ENCODE measurements at places on chromosomes 4 and X.
A peak's percentile ranks its signal among the peaks of the same experiment; 100 is the strongest.

DNA sequence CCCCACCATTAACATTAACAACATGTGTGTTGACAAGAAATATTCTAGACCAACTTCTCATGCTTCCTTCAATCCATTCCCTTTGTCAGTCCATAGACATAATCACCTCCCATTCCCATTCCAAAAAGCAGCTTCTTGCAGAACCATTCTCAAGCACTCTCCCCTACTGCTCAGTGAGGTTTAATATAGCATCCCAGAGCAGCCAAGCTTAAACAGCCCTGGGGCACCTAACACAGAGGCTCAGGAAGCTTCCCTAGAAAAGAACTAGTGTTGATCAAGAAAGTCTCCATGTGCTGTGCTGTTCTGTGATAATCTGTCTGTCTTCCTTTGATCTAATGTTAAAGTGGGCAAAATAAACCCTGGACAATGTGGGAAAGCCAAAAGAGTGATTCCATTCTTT lies 174.2 kb upstream of the NOCT start:
- DNase-seq: no peak

GRCh38 chrX:72181178-72182125 lies at the start of gene PIN4:
TSS of gene PIN4 (plus strand) at chrX:72181757. CDS start at chrX:72181786, 29 bp downstream.
- peak; percentile 97 for DNase-seq

DNA sequence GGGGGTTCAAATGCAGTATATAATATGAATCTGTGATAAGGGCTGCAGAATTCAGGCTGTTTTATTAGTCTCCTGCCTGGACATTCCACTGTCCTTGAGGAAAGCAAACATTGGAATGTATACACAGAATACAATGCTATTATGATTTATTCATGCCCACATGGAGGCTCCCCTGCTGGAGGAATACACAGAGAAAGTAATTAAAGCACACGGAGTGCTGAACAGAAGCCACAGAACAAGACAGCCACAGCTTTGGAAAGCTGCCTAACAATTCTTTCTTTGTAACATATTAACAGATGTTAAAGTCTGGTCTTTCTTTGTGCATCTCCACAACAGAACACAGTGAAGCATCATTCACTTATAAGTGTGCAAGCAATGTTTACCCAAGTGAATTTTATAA lies 155.8 kb downstream of the ARAP2 start:
- DNase-seq: no peak

DNA sequence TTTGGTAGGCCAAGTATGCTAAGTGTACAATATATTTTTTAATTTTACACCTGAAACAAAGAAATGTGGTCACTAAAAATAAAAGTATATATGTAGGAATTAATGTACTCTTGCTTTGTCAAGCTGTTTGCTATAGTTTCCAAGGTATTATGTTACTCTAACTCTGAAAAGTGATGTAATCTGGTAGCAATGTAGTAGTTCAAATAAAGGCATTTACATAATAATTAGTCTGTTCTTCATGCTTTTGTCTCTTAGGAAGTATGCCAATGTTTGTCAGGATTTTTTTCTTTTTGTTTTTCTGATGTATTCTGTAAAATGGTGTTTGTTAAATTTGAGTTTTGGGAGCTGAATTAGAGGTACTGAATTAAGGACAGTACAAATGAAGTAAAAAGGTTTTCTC lies 89.5 kb downstream of the PLS3 start:
- DNase-seq: no peak

DNA sequence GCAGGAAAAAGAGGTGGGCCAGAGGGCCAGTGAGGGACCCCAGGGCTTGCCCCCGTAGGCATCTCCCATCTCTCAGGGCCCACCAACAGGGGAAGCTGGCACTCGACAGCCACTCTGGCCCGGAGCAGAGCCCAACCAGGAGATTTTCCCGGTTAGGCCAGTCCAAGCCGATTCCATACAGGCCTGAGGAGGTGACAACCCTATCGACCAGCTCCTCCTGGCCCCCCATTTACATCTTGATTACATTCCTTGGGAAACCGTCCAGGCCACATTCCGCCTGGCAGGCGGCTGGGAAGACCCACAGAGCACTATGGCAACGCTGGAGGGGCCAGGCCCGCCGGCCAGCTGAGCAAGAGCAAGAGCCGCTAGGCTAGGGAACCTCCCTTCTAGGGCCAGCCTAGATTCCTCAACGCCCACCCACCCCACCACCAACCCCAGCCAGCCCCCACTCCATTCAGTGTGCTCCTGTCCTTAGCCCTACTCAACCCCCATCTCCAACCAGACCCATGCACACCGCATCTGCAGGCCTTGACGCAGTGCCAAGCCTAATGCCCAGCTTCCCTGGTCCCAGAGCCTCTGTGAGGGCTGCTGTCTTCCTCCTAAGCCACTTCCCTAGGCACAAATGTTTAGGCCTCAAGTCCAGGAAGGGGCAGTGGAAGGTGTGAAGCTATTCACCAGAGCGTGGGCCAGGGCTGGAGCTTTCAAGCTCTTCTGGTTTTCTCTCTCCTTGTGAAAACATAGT lies 161.2 kb downstream of the EFNB1 start:
- DNase-seq: no peak

- no peak for DNase-seq
These were observed 48.9 kb upstream of the TMSB15B start for GRCh38 chrX:103913356-103914020.

DNA sequence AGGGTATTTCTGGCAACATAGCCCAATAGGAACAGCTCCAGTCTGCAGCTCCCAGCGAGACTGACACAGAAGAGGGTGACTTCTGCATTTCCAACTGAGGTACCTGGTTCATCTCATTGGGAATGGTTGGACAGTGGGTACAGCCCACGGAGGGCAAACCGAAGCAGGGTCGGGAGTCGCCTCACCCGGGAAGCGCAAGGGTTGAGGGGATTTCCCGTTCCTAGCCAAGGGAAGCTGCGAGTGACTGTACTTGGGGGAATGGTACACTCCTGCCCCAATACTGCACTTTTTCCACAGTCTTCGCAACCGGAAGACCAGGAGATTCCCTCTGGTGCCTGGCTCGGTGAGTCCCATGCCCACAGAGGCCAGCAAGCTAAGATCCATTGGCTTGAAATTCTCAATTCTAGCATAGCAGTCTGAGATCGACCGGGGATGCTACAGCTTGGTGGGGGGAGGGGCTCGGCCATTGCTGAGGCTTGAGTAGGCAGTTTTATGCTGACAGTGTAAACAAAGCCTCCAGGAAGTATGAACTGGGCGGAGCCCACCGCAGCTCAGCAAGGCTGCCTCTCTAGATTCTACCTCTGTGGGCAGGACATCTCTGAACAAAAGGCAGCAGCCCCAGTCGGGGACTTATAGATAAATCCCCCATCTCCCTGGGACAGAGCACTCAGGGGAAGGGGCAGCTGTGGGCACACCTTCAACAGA lies 14.0 kb upstream of the ADAD1 start:
- no peak for DNase-seq

GRCh38 chr4:61086979-61087378 lies 113.1 kb upstream of the ADGRL3 start:
- DNase-seq: no peak

DNA sequence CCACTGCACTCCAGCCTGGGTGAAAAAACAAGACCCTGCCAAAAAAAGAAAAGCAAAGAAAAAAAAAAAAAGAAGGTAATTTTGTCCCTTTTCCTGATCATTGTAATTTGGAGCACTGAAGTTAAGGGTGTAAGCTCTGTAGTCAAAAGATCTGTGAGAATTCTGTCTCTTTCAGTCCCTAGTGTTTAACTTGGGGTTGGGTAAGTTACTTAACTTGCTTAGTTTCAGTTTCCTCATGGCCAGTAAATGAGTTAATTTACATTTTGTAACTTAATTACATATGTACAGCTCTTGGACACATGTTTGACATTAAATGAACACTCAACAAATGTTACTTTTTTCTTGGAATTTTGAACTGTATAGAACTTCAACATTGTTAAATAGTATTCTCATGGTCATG lies 10.9 kb upstream of the UBE2K start:
- no peak for DNase-seq

DNA sequence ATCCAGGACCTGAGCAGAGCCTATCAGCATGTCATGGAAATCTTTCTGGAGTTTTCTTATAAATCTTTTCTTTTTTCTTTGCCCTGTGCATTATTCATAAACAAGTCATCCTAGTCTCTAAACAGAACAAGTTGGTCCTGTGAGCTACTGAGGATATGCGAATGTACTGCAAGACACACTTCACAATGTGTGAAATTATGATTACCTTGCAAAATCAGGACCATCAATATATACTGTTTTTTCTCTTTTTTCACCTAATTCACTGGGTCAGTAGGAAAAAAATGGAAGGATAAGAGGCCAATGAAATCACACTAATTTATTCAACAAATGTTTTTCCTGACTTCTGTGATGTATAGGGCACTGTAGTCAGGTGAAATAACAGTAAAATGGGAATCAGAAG lies 14.4 kb upstream of the SORBS2 start:
- no peak for DNase-seq

- DNase-seq: no peak
These were observed 50.0 kb upstream of the CLCN4 start for GRCh38 chrX:10106806-10107205.

DNA sequence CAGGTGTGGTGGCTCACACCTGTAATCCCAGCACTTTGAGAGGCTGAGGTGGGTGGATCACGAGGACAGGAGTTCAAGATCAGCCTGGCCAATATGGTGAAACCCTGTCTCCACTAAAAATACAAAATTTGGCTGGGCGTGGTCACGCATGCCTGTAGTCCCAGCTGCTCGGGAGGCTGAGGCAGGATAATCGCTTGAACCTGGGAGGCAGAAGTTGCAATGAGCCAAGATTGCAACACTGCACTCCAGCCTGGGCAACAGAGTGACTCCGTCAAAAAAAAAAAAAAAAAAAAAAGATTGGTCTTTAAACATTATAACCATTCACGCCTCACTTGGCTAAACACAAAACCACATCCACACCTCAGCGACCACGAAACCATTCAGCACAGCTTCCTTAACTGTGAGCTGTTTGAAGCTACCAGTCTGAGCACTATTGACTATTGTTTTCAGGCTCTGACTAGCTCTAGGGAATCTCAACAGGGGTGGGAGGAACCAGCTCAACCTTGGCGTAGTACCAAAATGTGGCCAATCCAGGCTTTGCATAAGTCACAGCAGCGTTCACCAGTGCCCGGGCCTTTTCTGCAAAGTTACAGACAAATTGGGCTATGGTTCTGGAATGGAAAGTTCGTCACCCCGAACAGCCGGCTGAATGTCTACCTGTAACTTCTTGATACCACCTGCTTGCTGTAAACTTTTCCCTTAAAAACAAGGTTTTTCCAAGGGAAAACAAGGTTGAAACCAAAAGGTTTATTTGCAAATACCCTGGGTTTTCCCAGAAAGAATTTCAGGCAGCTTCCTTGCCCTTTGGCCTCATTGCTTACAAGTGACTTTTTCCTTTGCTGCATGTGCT lies 73.6 kb upstream of the DHX15 start:
- no peak for DNase-seq

DNA sequence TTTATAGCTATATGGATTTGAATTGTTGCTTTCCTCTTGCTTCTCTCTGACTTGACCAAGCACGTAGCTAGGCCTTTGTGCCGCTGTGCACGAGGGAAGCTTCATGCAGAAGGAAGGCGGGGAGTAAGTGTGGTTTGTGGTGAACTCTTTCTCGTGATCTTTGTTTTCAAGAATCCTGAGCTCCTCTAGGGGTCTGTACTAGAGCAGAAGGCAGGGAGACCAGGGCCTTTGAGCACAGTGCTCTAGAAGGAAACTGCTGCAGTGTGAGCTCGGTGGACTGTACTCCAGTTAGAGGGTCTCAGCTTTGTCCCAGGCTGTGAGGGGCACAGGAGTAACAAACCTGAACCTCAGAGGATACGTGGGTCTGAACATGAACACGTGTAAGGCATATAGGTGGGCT lies 49.0 kb downstream of the AGA start:
- no peak for DNase-seq

DNA sequence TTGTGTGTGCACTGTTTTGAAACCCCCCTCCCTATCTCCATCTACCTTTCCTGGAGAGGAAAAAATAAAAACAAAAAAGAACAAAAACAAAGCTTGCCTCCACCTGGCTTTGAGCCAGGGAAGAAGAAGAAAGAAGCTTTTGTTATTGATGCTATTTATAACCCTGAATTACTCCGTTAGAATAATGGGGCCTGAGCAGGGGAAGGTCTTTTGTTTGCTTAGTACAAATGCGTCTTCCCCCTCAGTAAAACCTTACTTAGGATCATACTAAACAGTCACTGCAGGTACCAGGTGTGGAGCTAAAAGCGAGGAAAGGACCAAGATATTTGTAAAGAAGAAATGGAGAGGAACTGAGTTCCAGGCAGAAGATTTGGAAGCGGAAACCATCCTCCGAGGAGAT lies 352.1 kb downstream of the KCNIP4 start:
- no peak for DNase-seq

DNA sequence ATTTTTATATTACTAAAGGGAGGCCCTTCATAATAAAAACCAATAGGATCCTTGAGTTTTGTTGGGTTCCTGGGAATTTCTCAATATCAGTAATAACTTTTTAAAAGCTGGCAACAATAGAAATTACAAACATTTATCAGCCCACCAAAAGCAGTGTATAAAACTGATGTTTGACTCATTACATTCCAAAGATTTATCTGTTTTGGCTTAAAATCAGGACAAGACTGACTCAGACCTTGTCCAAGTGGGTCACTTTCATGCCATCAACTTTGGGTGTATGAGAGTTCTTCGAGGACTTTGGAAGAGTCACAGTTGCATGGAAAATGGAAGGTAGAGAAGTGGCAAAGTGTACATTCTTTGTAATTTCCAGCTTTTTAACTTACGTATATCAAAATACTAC lies 102.8 kb downstream of the FRMPD4 start:
- no peak for DNase-seq

DNA sequence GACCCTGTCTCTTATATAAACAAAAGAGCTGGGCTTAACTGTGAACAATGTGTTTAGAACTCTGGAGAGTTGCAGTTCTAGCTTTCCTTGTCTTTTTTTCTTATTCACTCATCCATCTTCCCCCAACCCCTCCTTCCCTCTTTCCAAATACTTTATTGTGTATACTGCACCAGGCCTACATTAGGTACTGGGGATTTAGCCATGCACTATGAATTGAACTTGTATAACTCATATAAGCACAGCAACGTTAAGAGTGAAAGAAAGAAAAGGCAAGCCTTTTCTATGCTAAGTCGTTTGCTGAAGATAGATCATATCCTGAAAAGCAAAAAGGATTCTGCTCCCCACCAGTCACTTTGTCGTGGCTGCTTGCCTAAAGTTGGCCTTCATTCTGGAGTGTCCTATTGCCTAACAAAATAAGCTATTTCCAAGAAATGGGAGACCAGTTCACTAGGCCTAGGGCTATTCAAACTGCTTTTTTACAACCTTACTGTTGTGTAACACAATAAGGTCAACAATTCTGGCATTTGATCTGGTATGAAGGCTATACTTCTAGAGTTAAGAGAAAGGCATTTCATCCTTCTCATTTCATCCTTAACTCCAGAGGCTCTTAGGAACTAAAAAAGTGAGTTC lies 32.2 kb downstream of the CCNI start:
- no peak for DNase-seq

- DNase-seq: no peak
These were observed 43.7 kb downstream of the MAP7D3 start for GRCh38 chrX:136207546-136207945.

GRCh38 chr4:145979160-145979559 lies 40.5 kb upstream of the ZNF827 start:
- DNase-seq: no peak
